Activated effector memory CD4-positive, alpha-beta T cell treated with anti-CD3 and anti-CD28 coated beads, Interleukin-2, amount 50 U/mL, for 16 hours (primary cell): ENCODE measurements at places on chromosomes 6 and 20.
A peak's percentile ranks its signal among the peaks of the same experiment; 100 is the strongest.

DNA sequence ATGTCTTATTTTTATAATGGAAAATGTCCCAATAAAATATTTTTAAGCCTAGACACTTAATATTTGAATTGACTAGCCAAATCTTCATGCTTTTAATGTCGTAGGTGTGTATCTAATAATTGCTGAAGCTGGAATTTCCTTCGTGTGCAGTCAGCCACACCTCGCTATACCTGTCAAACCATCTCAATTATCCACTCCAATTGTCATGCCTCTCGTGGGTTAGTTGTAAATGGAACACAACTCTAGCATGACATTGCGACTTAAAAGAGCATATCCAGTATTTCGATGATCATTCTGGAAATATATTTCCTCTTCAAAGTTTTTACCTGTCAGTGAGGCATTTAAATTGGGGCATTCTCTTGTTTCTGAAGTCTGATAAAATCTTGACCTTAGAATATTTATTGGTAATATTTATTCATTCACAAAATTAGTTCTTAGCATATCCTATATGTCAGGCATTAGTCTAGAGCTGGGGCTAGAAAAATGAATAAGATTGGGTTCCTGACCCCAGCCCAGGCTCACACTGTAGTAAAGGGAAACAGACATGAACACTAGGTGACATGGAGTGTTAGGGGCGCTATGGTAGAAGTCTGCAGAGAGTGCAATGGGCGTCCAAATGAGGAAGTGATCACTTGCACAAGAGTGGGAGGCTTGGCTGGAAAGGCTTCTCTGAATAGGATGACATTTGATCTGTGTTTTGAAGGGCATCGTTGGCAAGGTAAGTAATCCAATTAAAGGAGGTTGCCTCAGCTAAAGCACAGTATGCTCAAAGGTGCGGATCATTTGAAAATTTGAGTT is 11.0 kb upstream of the CFAP206 start:
- no peak for DNase-seq

DNA sequence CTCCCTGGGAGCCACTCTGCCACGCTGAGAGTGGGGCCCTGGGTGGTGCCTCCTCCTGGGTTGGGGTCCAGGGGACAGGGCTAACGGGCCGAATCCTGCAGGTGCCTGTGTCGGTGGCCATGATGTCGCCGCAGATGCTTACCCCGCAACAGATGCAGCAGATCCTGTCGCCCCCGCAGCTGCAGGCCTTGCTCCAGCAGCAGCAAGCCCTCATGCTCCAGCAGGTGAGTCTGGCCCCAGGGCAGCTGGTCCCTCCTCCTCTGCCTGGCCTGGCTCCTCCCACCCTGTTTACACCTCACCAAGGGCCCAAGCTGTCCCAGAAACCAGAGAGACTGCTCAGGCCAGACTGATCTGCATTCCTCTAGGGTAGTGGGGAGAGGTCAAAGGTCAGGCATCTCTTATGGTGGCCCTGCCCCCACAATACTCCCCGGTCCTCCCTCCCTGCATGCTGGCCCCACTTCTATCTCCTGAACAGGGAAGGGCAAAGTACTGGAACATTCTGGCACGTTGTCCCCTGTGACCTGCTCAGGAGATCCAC is 38.6 kb downstream of the FOXP4 start:
- no peak for DNase-seq

DNA sequence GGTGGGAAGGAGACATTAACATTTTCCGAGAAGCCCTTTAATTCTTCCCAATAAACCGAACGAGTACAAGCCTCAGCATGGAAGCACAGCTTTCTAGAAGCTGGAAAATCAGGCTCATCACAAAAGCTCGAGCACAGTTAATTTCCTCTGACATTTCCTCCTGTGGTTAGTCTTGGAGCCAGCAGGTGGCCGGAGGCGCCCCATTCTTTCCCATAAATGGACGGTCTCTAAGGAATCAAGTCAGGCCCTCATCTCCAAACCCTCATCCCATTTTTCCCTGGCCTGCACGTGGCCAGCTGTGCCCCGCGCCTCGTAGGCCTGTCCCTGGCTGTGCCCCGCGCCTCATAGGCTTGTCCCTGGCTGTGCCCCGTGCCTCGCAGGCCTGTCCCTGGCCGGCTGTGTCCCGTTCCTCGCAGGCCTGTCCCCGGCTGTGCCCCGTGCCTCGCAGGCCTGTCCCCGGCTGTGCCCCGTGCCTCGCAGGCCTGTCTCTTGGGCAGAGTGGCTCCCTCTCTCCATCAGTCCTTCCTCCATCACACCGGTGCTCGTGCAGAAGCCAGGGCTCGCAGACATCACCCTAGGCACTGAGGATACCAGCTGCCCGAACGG is 19.7 kb upstream of the NTSR1 start:
- no peak for DNase-seq

GRCh38 chr6:6479785-6480184 is 108.7 kb upstream of the LY86 start:
- no peak for DNase-seq

DNA sequence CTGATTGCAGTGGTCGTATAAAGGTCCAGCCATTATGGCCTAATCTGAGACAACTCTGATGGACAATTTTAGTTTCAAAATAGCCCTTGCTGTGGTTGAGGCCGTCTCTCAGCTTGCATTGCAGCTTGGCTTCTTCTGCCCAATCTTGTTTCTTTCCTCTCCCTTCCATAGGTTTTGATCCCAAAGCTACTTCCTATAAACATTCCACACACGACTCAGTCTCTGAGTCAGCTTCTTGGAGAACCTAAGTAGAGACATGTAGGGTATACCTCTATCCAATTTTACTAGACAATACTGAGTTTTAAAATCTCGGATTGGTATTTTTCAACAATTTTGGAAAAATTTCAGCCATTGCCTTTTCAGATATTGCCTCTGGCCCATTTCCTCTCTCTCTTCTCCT is 13.4 kb downstream of the IYD start:
- DNase-seq: no peak

GRCh38 chr6:54118117-54118516 is 6.9 kb downstream of the MLIP start:
- DNase-seq: no peak

DNA sequence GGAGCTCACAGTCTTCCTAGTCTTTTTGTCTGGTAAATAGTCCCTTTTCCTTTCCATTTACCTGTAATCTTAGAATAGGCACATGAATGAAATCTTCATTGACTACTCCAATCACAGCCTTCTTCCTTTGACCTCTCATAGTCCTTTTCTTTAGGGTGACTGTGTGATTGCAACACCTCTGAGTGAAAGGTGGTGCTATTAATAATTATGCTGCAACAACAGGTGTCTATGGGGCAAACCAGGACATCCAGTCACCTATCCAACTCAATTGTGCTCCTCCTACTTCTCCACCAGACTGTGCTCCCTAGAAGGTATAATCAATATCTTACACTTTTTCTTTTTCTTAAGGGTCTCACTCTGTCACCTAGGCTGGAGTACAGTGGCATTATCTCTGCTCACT is 29.4 kb downstream of the RIPOR2 start:
- DNase-seq: no peak

DNA sequence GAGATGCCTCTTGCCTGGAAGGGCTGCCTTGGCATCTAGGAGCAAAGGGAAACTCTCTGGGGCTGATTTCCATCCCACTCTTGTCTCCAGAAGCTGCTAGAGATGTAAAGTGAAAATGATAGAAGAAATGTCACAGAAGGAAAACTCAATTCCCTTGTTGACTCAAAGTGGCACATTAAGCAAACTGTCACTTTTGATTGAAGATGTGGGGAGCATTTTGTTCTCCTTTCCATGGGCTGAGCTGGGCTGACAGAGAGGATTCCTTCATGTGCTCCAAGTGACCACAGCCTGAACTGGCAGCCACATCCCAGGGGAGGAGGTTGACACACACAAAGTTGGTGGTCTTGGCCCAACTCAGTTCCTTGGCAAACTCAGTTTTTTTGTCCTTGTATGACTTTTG is 9.8 kb downstream of the GPR31 start:
- no peak for DNase-seq

GRCh38 chr6:42280966-42281533 is 63.4 kb upstream of the MRPS10 start:
- peak; percentile 33 for DNase-seq

GRCh38 chr6:108348655-108349349 is 53.9 kb downstream of the AFG1L start:
- no peak for DNase-seq

DNA sequence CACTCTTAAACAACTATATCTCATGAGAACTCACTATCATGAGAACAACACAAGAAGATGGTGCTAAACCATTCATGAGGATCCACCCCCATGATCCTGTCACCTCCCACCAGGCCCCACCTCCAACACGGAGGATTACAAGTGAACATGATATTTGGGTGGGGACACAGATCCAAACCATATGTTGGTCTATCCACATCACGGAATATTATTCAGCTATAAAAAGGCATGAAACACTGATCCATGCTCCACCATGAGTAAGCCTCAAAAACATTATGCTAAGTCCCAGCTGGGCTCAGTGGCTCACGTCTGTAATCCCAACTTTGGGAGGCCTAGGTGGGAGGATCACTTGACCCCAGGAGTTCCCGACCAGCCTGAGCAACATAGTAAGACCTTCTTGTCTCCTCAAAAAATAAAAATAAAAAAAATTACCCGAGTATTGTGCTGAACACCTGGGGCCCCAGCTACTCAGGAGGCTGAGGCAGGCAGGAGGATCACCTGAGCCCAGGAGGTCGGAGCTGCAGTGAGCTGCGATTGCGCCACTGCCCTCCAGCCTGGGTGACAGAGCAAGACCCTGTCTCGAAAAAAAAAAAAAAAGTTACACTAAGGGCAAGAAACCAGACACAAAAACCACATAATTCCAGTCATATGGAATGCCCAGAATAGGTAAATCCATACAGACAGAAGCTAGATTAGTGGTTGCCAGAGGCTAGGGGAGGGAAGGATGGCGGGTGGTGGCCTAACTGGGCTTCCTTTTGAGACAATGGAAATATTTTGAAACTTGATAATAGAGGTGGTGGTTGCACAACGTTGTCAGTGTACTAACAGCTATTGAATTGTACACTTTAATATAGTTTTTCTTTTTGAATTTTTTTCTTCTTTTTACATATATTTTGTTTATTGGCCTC is 43.1 kb downstream of the ZNF217 start:
- DNase-seq: no peak

- no peak for DNase-seq
These were observed 76.2 kb downstream of the TCP11 start for GRCh38 chr6:35064757-35065440.

DNA sequence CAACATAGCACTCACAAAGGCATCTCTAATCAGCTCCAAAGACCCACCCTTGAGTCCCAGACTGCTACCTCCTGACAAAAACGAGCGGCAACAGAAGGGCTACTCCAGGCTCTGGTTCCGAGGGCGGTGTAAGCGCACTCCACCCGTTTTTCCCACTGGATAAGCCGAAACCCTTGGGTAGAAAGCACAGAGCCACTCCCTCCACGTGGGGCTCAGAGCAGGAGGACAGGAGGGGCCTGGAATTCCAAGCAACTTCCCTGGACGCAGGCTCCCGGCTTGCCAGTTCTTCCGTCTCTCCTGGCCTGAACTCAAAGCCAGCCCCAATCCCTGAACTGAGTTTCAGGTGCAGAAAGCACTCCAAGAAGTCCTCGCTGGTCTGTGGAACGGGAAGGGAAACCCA is 7.4 kb downstream of the GMEB2 start:
- no peak for DNase-seq

DNA sequence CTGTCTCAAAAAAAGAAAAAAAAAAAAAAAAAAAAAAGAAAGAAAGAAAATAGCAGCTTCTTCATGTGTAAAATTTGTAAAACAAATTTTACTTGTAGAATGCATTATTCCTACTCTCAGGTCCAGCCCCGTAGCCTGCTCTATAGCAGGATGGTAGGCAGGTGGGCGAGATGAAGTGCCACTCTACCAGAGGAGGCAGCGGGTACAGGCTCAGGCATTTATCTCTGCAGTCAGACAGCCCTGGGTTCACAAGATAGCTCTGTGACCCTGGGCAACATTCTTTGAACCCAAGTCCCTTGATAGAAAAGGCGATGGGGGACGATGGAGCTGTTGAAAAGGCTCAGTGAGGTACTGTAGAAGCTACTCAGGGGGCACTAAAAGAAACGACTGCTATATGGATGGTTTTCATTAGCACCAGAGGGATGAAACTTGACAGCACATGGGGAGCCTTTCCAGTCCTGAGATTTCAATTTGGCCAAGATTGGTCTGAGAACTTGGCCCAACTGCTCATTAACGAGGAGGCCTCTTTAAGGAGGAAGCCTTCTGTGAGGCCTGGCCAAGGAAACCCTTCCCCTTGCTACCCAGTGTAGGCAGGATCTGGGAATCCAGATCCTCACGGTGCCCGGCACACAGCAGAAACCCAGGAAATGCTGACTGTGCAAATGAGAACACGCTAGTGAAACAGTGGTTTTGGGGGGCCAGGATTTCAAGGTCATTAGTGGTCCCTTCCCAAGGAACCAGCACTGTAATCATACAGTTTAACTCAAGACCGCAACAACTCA is 63.1 kb downstream of the MYH7B start:
- DNase-seq: no peak

DNA sequence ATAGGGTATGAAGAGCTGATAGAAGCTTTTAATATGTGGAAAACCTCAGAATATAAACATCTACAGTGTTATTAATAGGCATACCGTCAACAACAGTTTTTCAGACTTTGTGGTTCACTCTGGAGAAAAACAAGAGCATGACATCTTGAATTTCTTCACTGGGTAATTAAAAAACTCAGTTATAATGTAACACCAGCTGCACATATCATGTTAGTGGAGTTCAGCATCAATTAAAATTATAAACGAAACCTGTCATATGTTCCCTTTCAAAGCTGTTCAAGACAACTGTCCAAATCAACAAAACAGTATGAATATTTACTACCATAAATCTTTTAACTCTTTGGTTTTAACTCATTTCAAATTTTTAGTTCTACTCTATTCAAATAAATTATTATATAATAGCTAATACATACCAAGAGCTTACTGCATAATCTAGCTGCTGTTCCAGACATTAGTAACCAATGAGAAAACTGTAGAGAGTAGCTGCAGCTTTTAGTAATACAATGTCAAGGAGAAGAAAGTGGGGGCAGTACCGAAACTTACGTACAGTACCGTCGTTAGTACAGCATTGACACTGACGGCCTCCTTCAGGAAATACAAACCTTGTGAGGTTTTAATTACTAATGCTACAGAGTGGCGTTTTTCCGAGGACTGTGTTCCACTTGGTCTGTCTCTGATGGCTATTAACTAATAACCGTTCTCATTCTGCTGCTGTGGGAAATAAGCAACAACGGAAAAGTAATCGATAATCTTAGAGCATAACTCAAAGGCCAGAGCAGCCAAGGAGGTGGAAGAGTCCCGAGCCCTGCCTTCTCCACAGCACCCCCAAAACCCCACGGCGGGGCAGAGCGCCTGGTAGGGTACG is 532 bp upstream of the PM20D2 start:
- DNase-seq: no peak

DNA sequence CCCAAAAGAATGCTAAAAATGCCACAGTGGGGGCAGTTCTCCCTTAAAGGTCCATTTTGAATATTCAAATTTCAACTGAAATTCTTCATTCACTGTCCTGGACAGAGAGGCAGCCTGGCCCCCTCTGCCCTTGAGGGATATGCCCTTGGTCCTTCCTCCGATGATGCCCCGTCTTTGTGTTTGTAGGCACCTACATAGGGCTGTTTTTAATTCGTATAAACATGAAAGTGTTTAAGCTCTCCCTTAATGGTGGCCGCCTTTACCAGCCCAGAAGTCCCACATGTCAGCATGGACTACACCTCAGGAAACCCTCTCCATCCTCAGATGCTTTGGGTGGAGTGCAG is 70.2 kb downstream of the SSR1 start:
- peak; percentile 55 for DNase-seq
